ENCODE measurements at places on chromosomes 6 and 20. TPM values are rescaled to one million over a fixed set of nuclear protein-coding genes. Genes with fewer than 3 reads are reported as not detected.

GRCh38 chr20:49899541-49900383 lies 15.6 kb downstream of the SPATA2 start:
- no peak for DNase-seq

DNA sequence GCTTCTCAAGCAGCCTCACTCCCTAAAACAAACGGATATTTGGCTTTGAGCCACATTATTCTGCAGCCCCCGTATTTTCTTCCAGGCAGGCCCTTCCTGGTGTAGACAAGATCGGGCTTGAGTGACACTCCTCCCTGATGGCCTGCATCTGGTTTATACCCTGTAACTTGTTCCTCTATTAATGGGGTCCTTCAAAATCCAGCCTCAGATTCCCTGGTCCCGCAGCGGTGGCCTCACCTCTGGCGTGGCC lies 375 bp upstream of the TMEM14C start:
- DNase-seq, result no peak

The SLC22A16 gene
- total RNA-seq, result not detected

DNA sequence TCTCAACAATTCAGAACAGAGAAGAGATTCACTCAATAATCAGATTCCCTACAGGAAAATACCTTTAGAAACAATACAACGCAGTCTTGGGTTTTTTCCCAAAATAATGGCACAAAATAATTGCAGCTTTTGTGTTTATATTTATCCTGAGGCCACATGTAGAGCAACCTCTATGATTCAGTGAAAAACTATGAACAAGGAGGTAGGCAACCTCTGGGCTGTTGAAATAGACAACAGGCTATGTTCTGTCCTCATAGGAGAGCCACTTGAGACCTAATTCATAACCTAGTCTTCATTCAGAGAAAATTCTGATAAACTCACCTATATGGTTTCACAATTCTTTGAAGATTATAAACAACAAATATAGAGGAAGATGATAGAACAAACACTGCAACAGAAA lies 118.3 kb downstream of the KHDC1L start:
- DNase-seq, result no peak

The MAFB gene
- total RNA-seq, result 3.0 TPM

The CYP24A1 gene
- total RNA-seq, result not detected

GRCh38 chr6:64589961-64590360 lies 954.4 kb downstream of the PHF3 start:
- no peak for DNase-seq

DNA sequence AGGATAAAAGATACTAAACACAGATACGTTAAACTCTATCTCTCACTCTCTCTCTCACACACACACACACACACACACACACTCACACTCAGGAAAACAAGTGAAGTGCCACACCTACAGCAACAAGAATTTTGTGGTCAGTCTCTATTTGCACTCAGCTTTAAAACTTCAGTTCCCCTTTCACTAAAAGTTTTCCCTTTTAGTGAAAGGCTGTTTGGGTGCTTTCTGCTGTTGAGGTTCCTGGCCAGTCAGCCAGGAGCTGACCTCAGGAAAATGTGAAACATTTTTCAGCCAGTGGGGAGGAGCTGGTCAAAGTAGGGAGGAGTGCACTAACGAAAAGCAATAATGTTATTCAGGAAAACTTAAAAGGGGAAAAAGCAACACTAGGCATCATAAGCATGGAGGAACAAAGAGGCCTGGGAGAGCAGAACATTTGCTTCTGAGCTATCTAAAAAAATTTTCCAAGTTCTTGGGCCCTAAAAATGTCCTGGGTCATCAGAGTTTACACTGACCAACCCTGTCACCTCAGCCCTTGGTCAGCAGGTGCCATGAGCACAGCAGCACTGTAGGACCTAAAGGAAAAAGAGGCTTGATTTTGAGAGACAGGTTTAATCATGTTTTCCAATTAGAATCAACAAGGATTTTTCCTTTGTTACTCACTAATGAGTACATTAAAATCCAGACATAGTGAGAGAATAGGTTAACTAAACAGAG lies 30.7 kb upstream of the NT5E start:
- DNase-seq, result peak; percentile 46

DNA sequence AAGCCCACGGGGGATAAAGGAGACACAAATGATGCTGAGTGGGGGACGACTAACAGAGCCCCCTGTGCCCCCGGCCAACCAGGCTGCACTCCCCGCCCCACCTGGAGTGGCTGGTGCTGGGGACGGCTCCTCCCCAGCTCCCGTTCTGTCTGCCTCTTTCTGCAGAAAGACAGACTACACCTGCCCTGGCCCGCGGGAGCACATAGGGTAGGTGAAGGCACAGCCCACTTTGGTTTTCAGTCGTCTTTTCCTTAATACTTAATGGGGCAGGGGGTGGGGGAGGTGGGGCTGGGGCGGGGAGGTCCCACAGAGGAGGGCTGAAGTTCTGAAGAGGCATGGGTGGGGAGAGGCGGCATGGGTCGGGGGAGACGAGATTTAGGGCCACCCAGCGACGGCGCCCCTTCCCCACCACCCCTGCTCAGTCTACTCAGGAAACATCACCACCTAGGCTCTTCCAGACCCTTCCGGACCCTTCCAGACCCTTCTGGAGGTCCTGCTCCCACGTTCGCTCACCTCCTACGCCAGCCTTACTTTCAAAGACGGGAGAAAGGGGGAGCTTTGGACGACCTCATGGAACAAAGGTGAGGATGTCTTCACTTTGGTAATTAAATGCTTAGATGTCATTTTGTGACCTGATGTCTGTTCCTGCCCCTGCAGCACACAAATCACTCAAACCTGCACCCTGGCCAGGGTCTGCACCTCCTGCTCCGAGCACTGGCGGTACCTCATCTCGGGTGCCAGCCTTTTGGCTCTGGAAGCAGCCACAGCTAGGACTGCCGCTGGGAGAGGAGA lies 21.2 kb upstream of the FRMD1 start:
- DNase-seq, result no peak

The HAO1 gene
- not detected for total RNA-seq

The ARMH2 gene
- total RNA-seq, result not detected

DNA sequence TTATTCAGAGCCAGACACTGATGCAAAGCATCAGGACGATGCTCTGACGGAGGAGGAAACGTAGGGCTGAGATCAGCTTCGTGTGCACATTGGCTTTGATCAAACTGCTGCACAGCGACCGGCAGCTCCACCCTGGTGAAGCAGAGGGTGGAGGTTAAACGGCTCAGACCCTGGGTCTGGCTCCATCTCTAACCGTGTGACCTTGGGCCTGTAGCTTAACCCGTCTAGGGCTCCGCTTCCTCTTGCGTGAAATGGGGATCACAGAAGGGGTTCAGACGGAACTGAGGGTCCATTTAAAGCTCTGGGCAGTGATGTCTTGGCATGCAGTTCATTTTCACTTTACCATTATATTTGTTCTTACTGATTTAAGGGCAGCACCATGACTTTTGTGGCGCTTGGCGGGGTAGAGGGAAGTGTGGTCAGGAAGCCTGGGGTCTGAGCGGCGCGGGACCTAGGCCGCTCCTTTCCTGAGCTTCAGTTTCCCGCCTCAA lies 644 bp downstream of the RBL1 start:
- DNase-seq, result peak; percentile 8

- DNase-seq, result peak; percentile 87
Observed at GRCh38 chr6:44219053-44219814, 2.5 kb downstream of the MYMX start.

GRCh38 chr6:53608396-53608795 lies 57.2 kb downstream of the KLHL31 start:
- no peak for DNase-seq

DNA sequence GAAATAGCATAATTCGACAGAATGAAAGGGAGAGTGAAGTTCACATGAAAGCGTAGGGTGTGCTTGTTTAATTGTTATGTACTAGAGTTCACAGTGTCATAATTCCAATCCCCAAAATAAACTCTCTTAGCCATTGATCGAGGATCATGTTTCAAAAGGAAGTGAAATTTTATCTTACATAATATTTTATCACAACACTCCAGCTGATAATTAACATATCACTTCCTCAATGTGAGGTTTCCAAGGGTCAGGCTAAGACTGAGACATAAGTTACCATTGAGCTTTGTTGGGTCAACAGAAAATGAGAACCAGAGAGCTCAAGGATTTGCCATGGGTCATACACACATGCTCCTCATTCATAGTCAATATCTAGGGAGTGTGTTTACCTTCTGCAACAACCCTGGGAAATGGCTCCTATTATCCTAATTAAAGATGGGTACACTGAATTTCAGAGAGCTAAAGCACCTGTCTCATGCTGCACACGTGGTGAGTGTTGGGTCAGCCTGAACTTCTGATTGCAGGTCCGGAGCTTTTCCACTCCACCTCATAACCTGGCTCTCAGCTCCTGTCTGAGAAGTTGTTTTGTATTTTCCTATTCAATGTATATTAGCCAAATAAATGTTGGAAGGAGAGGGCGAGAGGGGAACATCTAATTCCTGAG lies 3.0 kb downstream of the GSTA2 start:
- DNase-seq, result no peak

GRCh38 chr6:142329486-142330113 lies 27.8 kb downstream of the ADGRG6 start:
- DNase-seq, result peak; percentile 20

The MUC21 gene
- not detected for total RNA-seq

All from lung microvascular endothelial cell (primary cell).